Memory B cell (primary cell): ENCODE measurements at places on chromosomes 11 and 22.

- DNase-seq = no peak
Measured at GRCh38 chr22:29569011-29569678, 11.8 kb downstream of the NIPSNAP1 start.

DNA sequence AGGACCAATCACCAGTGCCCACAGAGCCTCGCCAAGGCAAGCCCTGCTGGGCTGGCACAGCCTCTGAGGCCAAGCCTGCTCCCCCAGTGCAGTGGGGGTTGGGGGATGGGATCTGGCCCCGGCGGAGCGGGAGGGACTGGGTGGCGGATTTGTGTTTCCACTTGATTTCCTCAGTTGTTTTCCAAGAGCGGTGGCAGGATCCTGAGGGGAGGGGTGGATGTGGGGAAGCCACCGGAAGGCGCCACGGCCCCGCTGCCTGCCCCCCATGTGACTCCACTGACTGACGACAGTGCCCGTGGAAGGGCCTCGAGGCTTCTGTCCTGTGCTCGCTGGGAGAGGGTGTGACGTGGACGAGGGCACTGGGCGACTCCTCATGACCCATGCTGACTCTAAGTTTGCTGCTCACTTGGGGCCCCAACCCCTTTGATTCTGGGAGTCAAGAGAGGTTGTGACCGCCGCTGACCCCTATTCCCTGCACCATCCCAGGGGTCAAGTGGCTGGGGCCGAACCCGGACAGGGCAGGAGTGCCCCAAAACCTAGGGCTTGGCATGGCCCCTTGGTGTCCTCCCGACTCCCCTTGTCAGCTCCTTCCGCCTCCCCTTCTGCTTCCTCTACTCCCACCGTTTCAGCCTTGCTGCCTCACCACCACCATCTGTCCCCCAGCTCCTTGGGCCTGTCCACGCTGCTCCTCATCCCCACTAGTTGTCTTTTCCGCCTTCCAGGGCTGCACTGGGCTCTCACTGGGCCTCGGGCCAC lies 23.5 kb upstream of the PICK1 start:
- no peak for DNase-seq

- no peak for DNase-seq
Measured at GRCh38 chr11:101582236-101582988, 1.4 kb downstream of the TRPC6 start.

- DNase-seq = no peak
Measured at GRCh38 chr11:126210871-126211235, 597 bp downstream of the RPUSD4 start.

GRCh38 chr22:21592422-21592821 lies 24.9 kb downstream of the UBE2L3 start:
- no peak for DNase-seq

DNA sequence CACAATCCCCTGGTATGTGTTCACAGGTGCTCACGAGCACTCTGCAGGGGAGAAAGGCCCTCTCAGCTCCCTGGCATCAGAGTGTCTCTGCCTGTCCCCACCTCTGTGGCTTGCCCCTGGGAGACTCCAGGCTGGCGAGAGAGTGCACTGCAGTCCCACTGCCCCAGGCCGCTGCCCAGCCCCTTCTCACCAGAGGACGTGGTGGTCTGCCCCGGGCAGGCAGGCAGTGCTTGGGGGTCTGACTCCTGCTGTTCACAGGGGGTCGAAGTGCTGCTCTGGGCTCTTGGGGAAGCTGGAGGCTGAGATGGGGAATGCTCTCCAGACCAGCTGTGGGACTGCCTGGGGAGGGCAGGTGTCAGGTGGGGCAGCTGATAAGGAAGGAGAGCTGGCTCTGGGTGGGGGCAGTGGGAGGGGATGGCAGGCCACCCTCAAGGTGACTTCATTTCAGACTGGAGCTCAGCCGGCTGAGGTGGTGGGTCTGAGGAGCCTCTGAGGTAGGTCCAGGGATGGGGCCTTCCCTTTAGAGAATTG lies 151.0 kb upstream of the B3GAT1 start:
- DNase-seq = peak; percentile 2

- DNase-seq = no peak
Measured at GRCh38 chr11:11732116-11732515, 109.7 kb upstream of the USP47 start.

DNA sequence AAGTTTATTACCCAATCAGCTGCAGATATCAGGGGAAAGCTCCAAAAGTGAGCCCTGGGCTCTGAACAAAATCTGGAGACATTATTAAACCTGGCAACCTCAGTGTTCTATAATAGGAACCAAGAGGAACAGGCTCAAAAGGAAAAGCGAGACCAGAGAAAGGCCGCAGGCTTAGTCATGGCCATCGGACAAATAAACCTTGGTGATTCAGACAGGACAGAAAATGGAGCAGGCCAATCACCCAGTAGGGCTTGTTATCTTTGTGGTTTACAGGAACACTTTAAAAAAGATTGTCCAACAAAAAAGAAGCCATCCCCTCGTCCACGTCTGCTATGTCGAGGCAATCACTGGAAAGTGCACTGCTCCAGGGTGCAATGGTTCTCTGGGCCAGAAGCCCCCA lies 7.7 kb upstream of the PANX1 start:
- DNase-seq = no peak

DNA sequence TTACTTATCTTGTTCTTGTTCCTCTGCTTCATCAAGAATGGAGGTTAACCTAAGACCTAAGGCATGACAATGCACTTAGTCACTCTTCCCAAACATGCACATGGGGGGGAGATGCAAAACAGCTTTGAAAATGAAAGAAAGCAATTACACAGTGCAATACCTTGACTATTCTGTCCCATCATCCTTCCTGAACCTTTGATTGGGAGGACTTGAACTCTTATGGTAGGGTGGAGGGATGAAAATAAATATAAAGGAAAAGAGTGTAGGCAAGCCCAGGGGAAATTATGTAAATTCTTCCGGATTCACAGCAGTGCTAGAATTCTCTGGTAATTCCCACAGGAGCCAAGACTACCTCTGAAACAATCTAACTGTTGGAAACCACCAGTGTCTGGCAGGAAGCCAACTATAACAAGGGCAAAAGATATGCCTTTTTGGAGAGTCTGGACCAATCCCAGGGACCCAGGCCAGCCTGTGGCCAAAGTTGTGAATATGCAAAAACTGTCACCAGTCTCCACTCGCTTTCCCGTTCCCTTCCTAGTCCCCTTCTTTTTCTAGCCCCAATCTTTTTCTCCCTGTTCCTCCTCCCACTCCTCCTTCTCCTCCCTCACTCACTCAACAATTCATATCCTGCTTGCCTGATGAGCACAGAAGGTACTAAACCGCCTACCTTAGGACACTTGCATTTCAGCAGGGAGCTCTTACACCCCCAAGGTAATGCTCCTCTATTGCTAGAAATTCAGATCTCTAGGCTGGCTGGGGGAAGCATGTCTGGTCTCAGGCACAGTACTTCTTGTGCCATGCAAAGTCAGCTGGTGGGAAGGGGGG lies 2.5 kb upstream of the RCN1 start:
- no peak for DNase-seq

DNA sequence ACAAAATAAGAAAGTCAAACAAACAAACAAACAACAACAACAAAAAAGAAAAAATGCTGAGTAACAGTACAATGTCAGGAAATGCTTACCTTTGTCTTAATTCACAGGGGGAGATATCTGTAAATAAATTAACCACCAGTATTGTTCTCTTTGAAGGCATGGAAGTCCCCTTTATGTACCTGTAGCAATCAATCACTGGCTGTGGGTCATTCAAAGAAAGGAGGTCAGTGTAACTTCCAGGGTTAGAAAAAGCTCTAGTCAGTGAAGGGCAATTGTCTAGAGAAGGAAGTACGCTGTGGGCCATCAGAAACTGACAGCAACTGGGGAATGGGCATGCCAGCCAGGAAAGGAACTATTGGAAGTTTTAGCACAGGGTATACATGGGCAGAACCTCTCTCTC lies 121.5 kb upstream of the LUZP2 start:
- DNase-seq = no peak

DNA sequence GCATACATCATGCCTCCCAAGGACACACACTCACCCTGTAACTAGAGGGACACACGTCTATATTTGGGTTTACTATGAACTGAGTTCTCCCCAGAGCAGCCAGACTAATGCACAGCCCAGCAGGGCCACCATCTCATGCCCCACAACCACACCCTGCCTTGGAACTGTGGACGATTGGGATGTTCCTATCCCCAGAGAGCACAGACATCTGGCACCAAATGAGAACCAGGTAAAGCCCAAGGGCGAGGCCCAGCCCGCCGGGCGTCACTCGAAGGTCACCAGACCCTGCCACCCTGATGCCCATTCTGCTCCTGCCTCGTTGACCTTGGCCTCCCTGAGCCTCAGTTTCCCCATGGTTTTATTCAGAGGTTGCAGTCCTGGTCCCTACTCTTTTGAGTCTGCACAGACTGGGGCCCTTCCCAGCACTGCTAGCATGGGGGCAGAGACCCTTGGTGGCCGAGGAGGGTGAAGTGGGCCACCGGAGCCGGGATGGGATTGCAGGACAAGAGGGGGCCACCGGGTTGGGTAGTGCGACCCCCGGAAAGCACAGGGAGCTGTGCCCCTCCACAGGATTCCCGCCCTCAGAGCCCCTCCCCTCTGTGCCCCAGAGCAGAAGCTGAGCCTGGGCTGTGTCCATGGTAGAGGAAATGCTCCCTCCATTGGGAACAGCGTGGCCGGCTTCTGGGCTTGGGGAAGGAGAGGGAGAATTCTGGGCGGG lies 56.8 kb downstream of the IGLL5 start:
- DNase-seq = no peak

DNA sequence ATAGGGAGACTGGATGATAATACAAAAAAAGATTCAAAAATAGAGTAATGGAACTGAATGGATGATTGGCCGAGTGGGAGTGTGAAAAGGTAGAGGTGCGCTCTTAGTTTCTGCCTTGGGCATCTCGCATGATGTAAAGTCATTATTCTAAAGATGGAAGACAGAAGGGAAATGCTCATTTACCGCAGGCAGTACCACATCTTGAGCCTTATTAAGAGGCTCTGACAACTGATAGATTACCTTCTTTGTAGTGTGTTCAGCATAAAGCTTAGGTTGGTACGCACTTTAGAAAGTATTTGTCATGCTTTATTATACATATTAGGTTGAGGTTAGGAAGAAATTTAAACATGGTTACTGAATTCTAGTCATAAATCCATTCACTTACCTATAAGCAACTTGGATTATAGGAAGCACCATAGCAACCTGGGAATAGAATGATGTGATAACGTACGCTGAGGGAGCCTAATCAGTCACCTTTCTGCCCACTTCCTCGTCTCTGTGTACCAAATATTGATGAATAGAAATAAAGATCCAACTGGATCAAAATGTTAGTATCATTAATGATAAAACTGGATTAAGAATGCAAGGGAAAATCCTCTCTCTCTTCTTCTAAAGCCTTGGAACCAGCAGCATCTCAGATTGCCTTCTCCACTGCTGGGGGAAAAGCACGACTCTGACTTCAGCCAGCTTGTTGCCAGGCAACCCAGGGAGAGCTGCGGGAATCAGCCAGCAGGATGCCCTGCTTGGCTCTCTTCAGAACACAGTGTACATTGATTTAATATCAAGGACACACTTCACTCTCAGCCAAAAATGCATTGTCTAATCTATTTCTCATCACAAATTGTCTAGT lies 29.0 kb upstream of the VWA5A start:
- no peak for DNase-seq

DNA sequence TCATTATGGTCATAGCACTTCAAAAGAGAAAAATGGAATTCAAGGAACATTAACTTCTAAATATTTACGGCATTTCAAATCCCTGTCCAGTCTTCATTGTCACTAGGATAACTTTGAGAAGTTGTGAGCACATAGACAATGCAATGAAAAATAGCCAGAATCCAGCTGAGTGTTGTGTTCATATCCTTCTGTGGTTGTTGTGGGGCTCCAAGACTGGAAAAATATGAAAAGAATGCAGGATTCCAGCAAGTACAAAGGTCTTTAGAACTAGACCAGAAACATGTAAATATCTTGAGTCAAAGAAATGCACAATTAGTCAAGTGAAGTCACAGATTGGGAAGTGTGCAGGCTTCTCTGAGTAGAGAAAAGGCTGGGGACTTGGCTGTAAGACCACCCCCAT lies 68.7 kb downstream of the WT1 start:
- DNase-seq = no peak

- no peak for DNase-seq
Measured at GRCh38 chr11:33613404-33613803, 87.2 kb downstream of the C11orf91 start.

DNA sequence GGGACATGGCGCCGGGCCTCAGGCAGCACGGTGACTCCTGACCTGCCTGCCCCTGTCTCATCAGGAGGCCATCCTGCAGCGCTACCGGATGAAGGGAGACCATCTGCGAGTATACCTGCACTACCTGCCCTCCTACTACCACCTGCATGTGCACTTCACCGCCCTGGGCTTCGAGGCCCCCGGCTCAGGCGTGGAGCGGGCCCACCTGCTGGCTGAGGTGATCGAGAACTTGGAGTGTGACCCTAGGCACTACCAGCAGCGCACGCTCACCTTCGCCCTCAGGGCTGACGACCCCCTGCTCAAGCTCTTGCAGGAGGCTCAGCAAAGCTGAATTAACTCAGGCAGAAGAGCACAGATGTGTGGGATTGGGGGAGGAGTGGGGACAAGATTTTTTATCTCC lies 10.2 kb upstream of the ST3GAL4 start:
- DNase-seq = no peak

GRCh38 chr22:47392729-47393128 lies 630.3 kb downstream of the TBC1D22A start:
- no peak for DNase-seq

- DNase-seq = no peak
Measured at GRCh38 chr11:3644817-3645235, at the start of gene ART1. Gene ART1, plus strand, starts transcription at chr11:3645128. Its CDS starts 14,086 bp downstream, at chr11:3659214.

DNA sequence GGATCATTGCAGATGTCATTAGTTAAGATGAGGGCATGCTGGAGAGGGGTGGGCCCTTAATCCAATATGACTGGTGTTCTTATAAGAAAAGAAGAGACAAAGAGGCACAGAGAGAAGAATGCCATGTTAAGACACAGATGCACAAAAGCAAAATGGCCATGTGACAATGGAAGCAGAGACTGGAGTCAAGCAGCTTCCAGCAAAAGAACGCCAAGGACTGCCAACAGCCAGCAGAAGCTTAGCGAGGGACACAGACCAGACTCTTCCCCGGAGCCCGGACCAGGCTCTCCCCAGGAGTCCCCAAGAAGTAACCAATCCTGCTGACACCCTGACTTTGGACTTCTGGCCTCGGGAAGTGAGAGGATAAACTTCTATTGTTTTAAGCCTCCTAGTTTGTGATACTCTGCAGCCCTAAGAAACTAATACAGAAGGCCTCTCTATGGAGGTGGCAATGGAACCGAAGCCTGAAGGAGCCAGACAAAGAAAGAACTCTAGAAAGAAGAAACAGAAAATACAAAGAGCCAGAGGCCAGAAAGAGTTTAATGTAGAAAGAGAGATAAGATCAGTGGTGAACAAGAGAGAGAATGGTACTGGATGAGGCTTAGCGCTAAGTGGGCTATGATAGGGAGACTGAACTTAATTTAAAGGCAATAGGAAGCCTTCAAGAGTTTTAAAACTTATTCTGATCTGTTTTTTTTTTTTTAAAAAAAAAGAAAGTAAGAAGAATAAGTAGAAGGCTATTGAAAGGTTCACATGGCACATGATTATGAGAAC lies 27.7 kb downstream of the PRCP start:
- no peak for DNase-seq

GRCh38 chr11:133318221-133318620 lies 214.1 kb downstream of the OPCML start:
- no peak for DNase-seq
